CD4-positive, alpha-beta T cell treated with Interferon alpha-2 for 1 hour (primary cell): ENCODE measurements at places on chromosomes 1 and 21.
A peak's percentile ranks its signal among the peaks of the same experiment; 100 is the strongest.

GRCh38 chr1:150271291-150271959, 1.2 kb upstream of the C1orf54 start:
- DNase-seq: no peak

- no peak for DNase-seq
Measured at GRCh38 chr1:29961293-29962059, 725.2 kb downstream of the PTPRU start.

DNA sequence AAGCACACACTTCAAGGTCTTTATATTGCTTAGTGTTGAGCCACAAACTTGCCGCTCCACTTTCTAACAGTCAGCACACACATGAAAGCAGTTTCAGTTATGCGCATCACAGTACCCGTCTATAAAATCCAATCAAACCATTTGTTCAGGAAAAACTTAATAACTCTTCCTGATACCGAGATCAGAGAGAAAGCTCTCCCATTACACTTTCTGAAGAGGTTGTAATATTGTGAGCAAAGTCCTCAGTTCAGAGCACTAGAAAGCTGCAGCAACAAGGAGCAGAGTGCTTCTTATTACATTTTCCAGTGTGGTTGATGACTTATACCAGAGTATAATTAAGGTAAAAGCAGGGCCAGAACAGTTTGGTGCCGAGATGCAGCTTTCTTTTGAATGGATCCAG, 102.8 kb upstream of the F3 start:
- no peak for DNase-seq

DNA sequence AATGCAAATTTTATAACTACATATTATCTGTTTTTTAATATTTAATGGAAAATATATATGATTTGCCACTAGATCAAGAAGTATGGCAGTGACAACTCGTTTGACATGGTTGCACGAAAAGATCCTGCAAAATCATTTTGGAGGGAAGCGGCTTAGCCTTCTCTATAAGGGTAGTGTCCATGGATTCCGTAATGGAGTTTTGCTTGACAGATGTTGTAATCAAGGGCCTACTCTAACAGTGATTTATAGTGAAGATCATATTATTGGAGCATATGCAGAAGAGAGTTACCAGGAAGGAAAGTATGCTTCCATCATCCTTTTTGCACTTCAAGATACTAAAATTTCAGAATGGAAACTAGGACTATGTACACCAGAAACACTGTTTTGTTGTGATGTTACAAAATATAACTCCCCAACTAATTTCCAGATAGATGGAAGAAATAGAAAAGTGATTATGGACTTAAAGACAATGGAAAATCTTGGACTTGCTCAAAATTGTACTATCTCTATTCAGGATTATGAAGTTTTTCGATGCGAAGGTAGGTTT, 556 bp downstream of the IFI44 start:
- peak; percentile 60 for DNase-seq

DNA sequence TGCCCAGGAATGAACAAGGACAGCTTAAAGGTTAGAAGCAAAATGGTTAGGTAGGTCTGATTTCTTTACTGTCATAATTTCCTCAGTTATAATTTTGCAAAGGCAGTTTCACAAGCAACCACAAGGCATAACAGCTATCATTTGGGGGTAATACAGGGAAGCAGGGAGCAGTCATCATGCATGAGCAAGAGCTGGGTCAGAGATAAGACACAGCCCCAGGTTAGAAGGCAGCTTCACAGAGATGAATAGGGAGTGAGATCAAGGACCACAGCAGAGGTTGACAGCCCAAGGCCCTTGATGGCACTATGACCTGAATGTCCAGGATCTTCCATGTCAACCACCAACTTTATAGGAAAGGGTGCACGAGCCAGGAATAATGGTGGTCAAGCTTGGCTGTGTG, 9.0 kb upstream of the CSRP1 start:
- no peak for DNase-seq

- DNase-seq: no peak
Measured at GRCh38 chr1:23930861-23931490, 17.8 kb upstream of the CNR2 start.

- DNase-seq: no peak
Measured at GRCh38 chr1:53729456-53730223, 9.3 kb downstream of the GLIS1 start.

GRCh38 chr1:1235016-1235744, 3.1 kb downstream of the B3GALT6 start:
- no peak for DNase-seq

GRCh38 chr1:201022820-201023516, 546 bp downstream of the KIF21B start:
- DNase-seq: peak; percentile 47
